ENCODE measurements at places on chromosomes 6 and 20. TPM values are rescaled to one million over a fixed set of nuclear protein-coding genes. Genes with fewer than 3 reads are reported as not detected.
A peak's percentile ranks its signal among the peaks of the same experiment; 100 is the strongest.

- H3K36me3 ChIP-seq = no peaks in the 10 kb centered on the region
- no peaks in the 10 kb centered on the region for H3K4me1 ChIP-seq
- H3K4me3 ChIP-seq = no peak overlapping the region
- no peak overlapping the region for H3K27ac ChIP-seq
- H3K27me3 ChIP-seq = no peaks in the 10 kb centered on the region
Observed at GRCh38 chr6:127538750-127539264, 19.7 kb upstream of the MTCL3 start.

DNA sequence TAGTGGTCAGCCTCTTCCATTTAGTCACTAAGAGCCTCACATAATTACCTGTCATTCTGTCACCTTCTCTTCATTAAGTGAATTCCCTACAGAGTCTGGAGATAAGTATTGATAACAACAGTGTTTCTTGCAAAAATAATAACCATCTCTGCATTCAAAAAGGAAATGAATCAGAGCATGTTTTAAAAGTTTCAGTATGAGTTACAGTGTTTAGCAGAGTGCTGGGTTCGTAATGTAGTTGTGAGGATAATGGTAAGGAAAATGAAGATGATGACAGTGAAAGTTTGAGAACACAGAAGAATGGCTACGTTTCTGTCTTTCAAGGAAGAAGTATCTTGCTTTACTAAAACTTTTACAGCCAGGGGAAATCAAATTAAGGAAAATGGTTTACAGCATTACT lies 31.3 kb downstream of the GPRC6A start:
- no peak overlapping the region for H3K27ac ChIP-seq
- H3K36me3 ChIP-seq = no peaks in the 10 kb centered on the region
- DNase-seq = no peak
- H3K4me1 ChIP-seq = no peaks in the 10 kb centered on the region
- no peaks in the 10 kb centered on the region for H3K27me3 ChIP-seq

- no peak for DNase-seq
- no peak overlapping the region for H3K27ac ChIP-seq
- H3K27me3 ChIP-seq = no peaks in the 10 kb centered on the region
- H3K4me3 ChIP-seq = no peak overlapping the region
Observed at GRCh38 chr20:2142649-2143048, 41.0 kb downstream of the STK35 start.

DNA sequence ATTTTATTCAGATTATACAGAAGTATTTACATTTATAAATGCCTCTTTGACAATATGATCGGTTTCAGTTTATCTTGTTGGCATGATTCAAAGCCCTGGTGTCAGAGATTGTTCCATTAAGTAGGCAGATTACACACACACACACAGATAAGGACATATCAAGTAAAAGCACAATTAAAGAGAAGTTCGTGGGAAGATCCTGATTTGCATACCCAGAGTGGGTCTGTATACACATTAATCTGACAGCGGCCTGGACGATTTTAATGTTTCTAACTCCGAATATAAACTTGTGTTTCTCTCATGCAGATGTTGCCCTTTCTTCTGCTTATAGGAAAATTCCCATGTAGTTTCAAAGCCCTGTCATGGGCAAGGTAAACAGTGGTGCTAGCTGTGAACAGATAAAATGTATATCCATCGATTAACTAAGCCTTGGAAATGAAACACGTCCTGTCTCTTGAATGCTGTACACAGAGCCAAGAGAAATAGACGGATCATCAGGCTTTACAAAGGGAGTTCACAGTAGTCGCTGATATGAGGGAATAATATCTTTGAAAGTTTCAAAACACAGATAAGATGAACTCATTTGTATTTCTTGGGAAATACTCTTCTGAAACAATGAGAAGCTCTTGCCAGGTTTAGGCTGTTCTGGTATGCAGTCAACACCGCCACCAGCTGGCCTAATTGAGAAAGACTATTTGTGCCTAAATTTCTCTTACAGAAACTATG lies 108.2 kb upstream of the GMDS start:
- no peak overlapping the region for H3K4me3 ChIP-seq
- peak overlapping the region; percentile 18 for H3K27ac ChIP-seq
- no peaks in the 10 kb centered on the region for H3K27me3 ChIP-seq
- H3K36me3 ChIP-seq = no peaks in the 10 kb centered on the region
- DNase-seq = peak; percentile 71

DNA sequence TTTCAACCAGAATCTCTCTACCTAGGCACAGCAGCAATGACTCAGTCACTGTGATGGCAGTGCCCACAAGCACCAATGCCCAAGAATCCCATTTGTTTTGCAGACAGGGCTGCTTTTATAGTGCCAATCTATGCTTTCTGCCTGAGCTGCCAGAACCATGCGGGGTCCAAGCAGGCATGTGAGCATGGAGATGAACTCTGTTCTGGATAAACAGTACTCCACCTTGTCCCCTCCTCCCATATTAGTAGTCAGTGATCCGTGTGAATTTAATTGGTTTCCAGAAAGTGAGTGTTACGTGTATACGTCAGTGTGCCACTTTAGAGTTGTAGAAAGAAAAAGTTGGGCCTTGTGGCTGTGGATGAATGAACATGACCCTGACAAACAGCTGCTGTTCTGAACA lies 79.4 kb downstream of the SASH1 start:
- H3K36me3 ChIP-seq = no peaks in the 10 kb centered on the region
- H3K27me3 ChIP-seq = no peaks in the 10 kb centered on the region
- peaks cover 9% of the 10 kb centered on the region for H3K4me1 ChIP-seq
- no peak overlapping the region for H3K27ac ChIP-seq
- DNase-seq = no peak
- no peak overlapping the region for H3K4me3 ChIP-seq

GRCh38 chr20:40681165-40681564 lies 7.9 kb downstream of the MAFB start:
- DNase-seq = no peak
- peaks cover 11% of the 10 kb centered on the region for H3K4me1 ChIP-seq
- H3K4me3 ChIP-seq = no peak overlapping the region
- no peaks in the 10 kb centered on the region for H3K27me3 ChIP-seq
- no peak overlapping the region for H3K27ac ChIP-seq

DNA sequence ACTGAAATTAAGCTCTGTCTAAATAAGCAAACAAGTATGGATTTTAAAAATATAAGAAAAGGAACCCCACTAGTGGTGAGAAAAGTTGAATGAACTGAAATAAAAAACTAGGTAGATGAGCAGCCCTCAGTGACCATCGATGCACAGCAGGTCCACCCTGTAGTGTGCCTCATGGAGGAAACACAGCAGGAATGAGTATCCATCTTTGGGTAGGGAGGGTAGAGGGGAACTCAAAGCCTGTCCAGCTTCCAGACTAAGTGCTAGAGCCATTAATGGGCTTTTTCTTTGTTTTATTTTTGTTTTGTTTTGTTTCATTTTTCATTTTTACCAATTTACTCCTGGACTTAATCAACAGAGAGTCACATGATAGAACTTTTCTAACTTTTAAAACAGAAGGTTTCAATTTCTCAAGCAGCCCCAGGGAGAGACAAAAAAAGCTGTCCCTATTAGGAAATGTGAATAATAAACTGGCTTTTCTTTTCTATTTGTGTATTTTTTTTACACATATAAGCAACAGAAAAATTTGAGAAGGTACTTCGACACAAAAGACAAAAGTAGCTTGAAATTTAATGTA lies 700.6 kb downstream of the HACE1 start:
- H3K36me3 ChIP-seq = no peaks in the 10 kb centered on the region
- H3K27ac ChIP-seq = no peak overlapping the region
- no peak for DNase-seq

DNA sequence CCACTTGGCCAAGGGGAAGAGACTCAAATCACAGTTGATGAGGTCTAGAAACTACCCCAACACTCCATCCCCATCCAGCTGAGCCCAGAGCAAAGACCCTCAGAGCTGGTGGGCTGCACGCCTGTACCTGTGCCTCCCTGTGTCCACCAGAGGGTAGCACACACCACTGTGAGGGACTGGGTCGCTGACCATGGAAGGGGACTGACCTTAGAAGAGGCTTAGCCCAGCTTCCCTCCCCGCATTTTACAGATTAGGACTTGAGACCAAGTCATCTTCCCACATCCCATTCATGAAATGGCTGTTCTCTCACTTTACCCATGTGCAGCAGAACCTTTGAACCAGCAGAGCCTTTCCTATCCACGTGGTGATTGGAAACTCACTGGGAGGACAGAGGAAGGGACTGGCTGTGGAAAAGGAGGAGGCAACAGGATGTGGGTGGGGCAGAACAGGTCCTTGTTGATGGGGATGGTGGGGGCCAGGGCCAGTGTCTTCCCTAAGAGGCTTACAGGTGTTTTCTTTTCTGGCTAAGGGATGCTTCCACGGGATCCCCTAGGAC lies 44.3 kb downstream of the CPXM1 start:
- H3K27me3 ChIP-seq = peaks cover 3% of the 10 kb centered on the region
- H3K4me3 ChIP-seq = no peak overlapping the region
- peaks cover 25% of the 10 kb centered on the region for H3K4me1 ChIP-seq
- H3K36me3 ChIP-seq = peaks cover 4% of the 10 kb centered on the region
- no peak overlapping the region for H3K27ac ChIP-seq
- DNase-seq = peak; percentile 52

GRCh38 chr6:13807696-13808095 lies 6.7 kb downstream of the MCUR1 start:
- no peak overlapping the region for H3K27ac ChIP-seq
- no peak for DNase-seq
- no peak overlapping the region for H3K4me3 ChIP-seq
- no peaks in the 10 kb centered on the region for H3K27me3 ChIP-seq
- H3K36me3 ChIP-seq = peaks cover 6% of the 10 kb centered on the region

DNA sequence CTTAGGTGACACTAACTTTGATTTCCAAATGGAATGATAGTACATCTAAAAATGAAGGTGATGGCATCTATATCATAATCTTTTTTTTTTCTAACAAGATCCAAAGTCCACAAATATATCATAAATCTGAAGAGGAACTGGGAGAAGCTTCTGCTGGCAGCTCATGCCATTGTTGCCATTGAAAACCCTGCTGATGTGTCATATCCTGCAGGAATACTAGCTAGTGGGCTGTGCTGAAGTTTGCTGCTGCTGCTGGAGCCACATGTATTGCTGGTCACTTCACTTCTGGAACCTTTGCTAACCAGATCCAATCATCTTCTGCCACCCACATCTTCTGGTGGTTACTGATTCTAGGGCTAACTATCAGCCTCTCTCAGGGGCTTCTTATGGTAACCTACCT lies 27.4 kb upstream of the KHDC1 start:
- no peak overlapping the region for H3K4me3 ChIP-seq
- no peaks in the 10 kb centered on the region for H3K27me3 ChIP-seq
- H3K36me3 ChIP-seq = no peaks in the 10 kb centered on the region
- no peak overlapping the region for H3K27ac ChIP-seq
- no peaks in the 10 kb centered on the region for H3K4me1 ChIP-seq
- no peak for DNase-seq

DNA sequence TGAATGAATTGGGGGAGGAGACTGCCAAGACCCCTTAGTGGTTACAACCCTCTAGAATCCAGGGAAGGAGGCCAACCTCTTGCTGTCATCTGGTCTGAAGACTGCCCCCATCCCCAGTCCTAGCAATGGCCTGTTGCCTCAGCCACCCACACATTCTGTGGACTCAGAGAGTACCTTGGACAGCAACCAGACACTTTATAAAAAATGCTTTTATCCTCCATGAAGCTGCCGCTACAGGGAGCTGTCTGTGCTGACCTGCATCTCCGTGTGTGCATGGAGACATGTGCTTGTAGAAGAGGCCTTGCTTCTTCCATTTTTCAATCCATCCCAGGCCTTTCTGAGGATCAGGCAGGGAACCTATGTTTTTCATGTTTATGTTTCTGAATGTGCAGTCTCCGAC lies 15.2 kb downstream of the CDH22 start:
- H3K27me3 ChIP-seq = no peaks in the 10 kb centered on the region
- no peaks in the 10 kb centered on the region for H3K36me3 ChIP-seq
- no peaks in the 10 kb centered on the region for H3K4me1 ChIP-seq
- no peak for DNase-seq
- H3K27ac ChIP-seq = no peak overlapping the region
- H3K4me3 ChIP-seq = no peak overlapping the region

GRCh38 chr6:35360349-35361138 lies 18.2 kb downstream of the PPARD start:
- peak; percentile 72 for DNase-seq
- peak overlapping the region; percentile 55 for H3K27ac ChIP-seq
- H3K27me3 ChIP-seq = no peaks in the 10 kb centered on the region

- no peak overlapping the region for H3K27ac ChIP-seq
- H3K27me3 ChIP-seq = no peaks in the 10 kb centered on the region
- H3K36me3 ChIP-seq = no peaks in the 10 kb centered on the region
- H3K4me3 ChIP-seq = no peak overlapping the region
- no peak for DNase-seq
Observed at GRCh38 chr6:106046116-106046853, 39.9 kb upstream of the PRDM1 start.

DNA sequence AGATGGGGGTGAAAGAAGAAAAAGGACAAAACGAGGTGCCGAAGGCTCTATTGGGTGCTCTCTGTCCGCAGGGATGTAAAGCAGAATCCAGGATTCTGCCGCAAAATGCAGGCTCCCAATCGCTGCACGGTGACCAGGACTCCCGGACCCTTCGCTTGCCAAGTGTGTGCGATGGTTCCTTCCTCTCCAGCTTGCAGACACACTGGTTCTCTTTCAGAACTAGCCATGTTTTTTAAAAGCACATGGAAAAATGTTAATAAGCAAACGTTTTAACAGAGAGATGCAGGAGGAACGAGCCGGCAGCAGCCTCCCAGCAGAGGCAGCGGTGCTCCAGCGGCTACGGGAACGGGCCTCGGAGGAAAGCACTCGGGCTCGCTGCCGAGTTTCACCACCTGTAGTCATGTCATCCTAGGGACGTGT lies 59.6 kb downstream of the ZNF831 start:
- H3K36me3 ChIP-seq = no peaks in the 10 kb centered on the region
- H3K27ac ChIP-seq = no peak overlapping the region
- H3K4me1 ChIP-seq = peaks cover 18% of the 10 kb centered on the region

- H3K27me3 ChIP-seq = peaks cover 24% of the 10 kb centered on the region
- no peak for DNase-seq
- H3K36me3 ChIP-seq = no peaks in the 10 kb centered on the region
- peaks cover 21% of the 10 kb centered on the region for H3K4me1 ChIP-seq
- H3K27ac ChIP-seq = no peak overlapping the region
- H3K4me3 ChIP-seq = no peak overlapping the region
Observed at GRCh38 chr6:106084106-106084988, 1.8 kb upstream of the PRDM1 start.

- no peaks in the 10 kb centered on the region for H3K27me3 ChIP-seq
- no peak for DNase-seq
- H3K4me3 ChIP-seq = no peak overlapping the region
Observed at GRCh38 chr6:34315780-34316179, 67.0 kb upstream of the SMIM29 start.

- H3K36me3 ChIP-seq = no peaks in the 10 kb centered on the region
- H3K27me3 ChIP-seq = no peaks in the 10 kb centered on the region
- H3K27ac ChIP-seq = no peak overlapping the region
- H3K4me3 ChIP-seq = no peak overlapping the region
- no peaks in the 10 kb centered on the region for H3K4me1 ChIP-seq
- no peak for DNase-seq
Observed at GRCh38 chr6:93731306-93731705, 311.9 kb upstream of the EPHA7 start.

BMP5 gene
- 0.28 TPM for total RNA-seq

SLC22A2 gene
- total RNA-seq = 0.36 TPM

OR10C1 gene
- total RNA-seq = not detected

OR2H1 gene
- total RNA-seq = not detected

POU3F2 gene
- total RNA-seq = not detected

SIRPB2 gene
- total RNA-seq = 6.6 TPM

RSPH4A gene
- 1.1 TPM for total RNA-seq

SALL4 gene
- total RNA-seq = 3.0 TPM

ETV7 gene
- 2.2 TPM for total RNA-seq

LAMA2 gene
- 131 TPM for total RNA-seq

DPPA5 gene
- total RNA-seq = not detected
